ENCODE measurements at places on chromosomes 6 and 20.
A peak's percentile ranks its signal among the peaks of the same experiment; 100 is the strongest.

DNA sequence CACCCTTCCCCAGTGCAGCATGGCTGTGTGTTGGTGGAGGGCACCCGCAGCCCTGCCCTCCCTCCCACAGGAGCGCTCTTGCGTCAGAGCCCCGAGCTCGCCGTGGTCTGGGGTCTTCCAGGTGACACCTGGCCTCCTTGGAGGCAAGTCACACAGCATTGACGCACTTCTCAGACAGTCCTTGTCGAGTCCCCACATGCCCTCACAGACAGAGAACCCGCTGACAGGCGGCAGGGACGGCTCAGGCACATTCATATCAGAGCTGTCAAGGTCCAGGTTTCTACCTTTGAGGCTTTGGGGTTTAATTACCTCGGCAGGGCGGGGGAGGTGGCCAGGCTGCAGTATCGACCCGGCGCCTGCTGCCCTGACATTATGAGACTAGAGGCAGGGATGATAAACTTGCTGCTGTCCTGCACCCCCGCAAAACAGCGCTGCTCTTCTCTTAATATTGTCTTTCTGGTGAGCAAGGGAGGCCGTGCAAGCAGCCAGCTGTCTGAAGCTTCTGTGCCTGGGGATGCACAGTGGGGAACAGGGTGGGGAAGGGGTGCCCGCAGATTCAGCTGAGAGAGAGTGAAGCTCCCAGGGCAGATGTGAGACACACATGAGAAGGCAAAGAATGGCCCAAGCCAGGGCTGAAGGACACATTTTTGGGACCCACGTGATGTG is 4.7 kb downstream of the NPEPL1 start:
- no peaks in the 10 kb centered on the region for H3K27me3 ChIP-seq
- H3K4me3 ChIP-seq: no peak overlapping the region
- no peak for DNase-seq

DNA sequence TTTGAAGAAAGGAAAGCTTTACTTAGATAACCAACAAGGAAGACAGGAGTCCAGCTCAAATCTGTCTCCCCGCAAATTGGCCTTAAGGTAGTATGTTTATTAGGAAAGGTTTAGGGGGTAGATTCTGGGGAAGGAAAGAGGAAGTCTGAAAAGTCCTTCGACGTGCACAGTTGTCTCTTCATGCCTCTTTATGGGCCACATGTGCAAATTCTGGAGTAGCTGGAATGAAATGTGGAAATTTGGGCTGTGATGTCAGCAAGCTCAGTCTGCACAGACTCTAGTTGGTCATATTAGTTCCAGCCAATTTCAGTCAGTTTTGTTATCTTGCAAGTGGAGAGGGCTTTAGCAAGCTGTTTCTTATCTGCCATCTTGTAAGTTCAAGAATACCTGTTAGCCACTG is 50.1 kb downstream of the NUP153 start:
- no peak overlapping the region for H3K4me3 ChIP-seq
- no peak for DNase-seq
- no peaks in the 10 kb centered on the region for H3K36me3 ChIP-seq
- H3K27me3 ChIP-seq: no peaks in the 10 kb centered on the region
- no peak overlapping the region for H3K27ac ChIP-seq

DNA sequence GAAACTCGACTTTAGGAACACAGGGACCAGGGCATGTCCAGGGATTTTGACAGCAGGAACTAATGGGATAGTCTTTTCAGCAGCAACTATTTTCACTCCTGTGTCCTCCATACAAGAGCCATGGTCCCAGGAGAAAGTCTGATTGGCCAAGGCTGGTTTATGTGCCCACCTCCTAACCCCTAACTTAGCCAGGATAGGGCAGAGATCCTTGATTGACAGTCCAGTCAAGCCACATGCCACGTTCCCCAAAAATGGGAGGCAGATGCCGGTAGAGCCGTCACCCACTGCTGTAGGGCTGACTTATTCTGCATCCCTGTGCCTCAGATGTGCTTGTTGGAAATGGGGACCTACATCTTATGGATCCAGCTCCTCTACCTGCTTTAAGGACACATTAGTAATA is 22.3 kb downstream of the SLC2A10 start:
- DNase-seq: no peak
- H3K36me3 ChIP-seq: no peaks in the 10 kb centered on the region
- H3K27ac ChIP-seq: no peak overlapping the region
- no peaks in the 10 kb centered on the region for H3K27me3 ChIP-seq

DNA sequence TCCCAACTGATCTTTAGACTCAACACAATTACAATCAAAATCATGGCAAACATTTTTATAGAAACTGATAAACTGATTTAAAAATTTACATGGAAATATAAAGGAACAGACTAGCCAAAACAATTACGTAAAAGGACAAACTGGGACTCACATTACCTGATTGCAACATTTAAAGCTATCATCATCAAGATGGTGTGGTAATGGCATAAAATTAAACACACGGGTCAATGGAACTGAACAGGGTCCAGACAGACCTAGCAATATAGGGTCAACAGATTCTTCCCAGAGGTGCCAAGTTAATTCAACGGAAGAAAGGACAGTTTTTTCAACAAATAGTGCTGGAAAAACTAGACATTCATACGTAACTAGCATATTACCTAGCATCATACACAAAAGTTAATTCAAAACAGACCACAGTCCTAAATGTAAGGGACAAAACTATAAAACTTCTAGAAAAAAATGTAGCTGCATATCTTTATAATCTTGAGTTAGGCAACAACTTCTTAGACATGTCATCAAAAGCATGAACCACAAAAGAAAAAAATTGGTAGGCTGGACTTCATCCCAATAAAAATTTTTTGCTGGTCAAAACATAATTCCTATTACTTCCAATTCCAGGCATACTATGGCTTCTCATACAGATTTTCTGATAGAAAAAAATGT is 147.4 kb upstream of the BEND6 start:
- no peak overlapping the region for H3K4me3 ChIP-seq
- no peaks in the 10 kb centered on the region for H3K4me1 ChIP-seq
- DNase-seq: no peak
- no peak overlapping the region for H3K27ac ChIP-seq
- H3K36me3 ChIP-seq: no peaks in the 10 kb centered on the region
- H3K27me3 ChIP-seq: no peaks in the 10 kb centered on the region

DNA sequence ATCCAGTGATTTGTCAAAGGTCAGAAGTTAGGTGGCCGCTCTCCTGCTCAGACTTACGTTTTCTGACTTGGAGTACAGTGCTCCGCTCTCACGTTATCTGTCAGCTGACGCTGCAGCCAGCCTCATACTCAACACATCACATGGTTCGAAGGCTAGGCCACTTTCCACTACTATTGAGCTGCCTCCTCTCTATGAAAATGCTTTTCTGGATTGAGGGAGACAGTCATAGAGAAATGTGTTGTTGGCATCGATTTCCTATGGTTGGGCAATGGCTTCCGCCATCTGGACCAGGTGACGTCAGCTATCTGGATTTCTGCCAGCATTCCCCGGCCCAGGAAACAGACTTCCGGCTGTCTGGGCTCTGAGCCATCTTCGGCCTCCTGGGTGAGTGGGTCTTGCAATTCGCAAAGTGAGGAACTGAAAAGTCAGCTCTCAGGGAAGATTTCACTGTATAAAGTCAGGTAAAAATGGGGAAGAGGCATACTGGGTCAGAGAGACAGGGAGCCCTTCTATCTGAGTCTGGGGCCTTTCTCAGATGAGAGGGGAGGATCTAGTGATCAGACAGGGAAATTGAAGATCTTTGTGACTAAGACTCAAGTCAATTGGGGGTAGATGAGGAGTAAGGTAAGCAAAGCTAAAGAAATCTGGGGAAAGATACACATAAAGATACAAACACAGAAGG is 37.5 kb upstream of the IER3 start:
- no peaks in the 10 kb centered on the region for H3K36me3 ChIP-seq
- no peak overlapping the region for H3K4me3 ChIP-seq
- peak overlapping the region; percentile 95 for H3K27ac ChIP-seq

Data from left lung (tissue), 14 donors.